LHCN-M2 (cell line): ENCODE measurements at places on chromosomes 3 and 15.
A peak's percentile ranks its signal among the peaks of the same experiment; 100 is the strongest.

- no peak for DNase-seq
Observed at GRCh38 chr15:98524838-98525660, 123.3 kb upstream of the IGF1R start.

GRCh38 chr3:76673171-76673570 is 366.7 kb upstream of the ROBO2 start:
- DNase-seq = no peak

GRCh38 chr3:154862265-154862664 is 217.9 kb upstream of the MME start:
- peak; percentile 81 for DNase-seq

- DNase-seq = no peak
Observed at GRCh38 chr3:178297199-178297598, 239.0 kb upstream of the KCNMB2 start.

DNA sequence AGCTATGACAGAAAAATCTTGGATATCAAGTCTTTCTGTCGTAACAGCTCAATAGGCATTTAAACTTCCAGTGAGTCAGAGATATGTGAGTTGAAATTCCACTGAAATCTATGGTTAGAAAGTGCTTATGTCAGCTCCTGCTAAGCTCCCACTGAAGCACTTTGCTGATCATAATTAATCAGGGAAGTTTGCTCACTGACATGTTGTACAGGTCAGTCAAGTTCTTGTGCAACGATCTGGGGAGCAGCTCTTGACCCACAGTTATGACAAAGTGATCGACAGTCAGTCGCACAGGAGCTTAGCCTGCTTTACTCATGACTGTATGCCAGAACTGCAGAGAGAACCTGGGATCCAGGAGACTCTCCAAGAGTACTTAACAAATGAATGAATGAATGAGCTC is 453.5 kb downstream of the SOX2 start:
- DNase-seq = no peak

- no peak for DNase-seq
Observed at GRCh38 chr3:191593486-191593885, 132.5 kb downstream of the PYDC2 start.

DNA sequence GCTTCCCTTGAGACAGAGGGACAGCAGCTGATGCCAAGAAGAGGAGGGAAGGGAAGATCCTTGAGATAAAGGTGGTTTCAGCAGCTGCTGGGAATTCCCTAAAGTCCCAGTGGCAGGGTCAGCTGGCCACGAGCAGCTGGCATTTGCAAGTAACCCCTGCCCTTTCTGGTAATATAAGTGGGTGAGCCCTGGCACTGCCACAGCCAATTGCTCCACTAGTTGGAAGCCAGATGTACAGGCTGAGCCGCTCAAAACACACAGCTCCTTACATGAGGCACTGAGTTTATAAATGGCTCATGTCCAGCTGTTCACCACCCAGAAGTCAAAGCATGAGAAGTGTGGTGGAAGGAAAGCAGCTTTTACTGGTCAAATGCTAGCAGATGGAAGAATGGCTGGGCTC is 35.4 kb downstream of the PRR20G start:
- peak; percentile 1 for DNase-seq

- no peak for DNase-seq
Observed at GRCh38 chr3:2082871-2083480, 15.7 kb upstream of the CNTN4 start.

DNA sequence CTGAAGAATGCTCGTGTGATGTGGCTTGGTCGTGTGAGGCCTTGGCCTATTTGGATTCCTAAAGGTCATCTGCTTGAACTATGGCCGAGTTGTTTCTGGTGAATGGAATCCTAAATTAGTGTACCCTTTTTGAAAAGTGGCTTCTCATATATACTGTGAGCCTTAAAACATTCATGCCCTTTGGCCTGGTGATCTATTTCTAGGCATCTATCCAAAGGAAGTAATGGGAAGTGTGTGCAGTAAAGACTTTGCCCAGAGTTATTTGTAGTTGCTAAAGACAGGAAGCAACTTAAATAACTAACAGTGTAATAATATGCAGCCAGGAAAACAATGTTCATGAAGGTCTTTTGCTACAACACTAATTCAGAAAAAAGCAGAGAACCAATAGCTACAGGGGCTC is 3.0 kb downstream of the DGKG start:
- no peak for DNase-seq

DNA sequence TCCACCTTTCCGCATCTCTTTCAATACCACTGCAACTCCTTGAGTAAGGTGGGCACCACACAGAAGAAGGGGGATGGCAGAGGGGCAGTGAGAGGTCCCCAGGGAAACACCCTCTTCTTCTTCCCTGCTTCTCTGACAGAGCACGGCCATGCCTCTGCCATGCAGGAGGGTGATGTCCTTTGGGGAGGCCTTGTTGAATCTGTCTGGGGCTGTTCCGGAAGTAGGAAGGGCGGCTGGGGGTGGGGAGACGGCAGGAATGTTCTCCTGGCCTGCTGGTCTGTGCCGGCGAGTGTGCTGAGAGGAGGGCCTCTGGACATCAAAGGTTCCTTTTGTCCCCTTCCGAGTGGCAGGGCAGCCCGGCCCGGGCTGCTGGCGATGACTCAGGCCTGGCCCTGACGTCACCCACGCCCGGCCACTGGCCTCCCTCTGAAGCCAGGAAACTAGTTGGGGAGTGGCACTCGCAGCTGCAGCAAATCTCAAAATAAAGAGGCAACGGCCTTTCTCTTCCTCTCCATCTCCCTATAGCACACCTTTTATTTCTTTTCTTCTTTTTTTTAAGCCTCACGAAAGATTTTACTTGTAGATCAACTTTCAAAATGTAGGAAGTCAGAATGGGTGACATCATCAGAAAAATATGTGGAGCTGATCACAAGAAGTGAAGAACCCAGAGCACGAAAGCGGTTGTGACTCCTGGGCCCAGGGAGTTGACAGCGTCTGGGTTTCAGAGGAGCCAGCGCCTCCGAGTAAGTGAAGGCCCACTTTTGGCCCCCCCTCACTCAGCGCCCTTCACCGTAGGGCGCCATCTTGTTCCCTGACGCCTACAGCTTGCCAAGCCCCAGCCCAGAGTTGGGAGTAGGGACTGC is at the start of gene ZBTB38:
Gene ZBTB38 (plus strand): TSS at position 443 of the 863 bp plus-strand sequence. CDS start 73,885 bp downstream, outside the sequence.
- peak; percentile 96 for DNase-seq
